ENCODE measurements at places on chromosomes 13 and 19.

- peak; percentile 47 for DNase-seq
Observed at GRCh38 chr13:50387051-50387581, 371.9 kb downstream of the KCNRG start.

DNA sequence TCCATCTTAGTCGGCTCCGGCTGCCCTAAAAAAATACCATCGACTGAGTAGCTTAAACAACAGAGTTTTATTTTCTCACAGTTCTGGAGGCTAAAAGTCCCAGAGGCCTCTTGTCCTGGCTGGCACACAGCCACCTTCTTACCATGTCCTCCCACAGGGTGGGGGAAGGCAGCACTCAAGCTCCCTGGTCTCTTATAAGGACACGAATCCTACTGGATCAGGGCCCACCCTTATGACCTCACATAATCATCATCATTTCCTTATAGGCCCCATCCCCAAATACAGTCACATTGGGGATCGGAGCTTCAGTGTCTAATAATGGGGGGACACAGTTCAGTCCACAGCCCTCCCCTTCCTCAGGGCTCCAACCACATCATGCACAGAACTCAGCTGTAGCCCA, 2.6 kb upstream of the TUBA3C start:
- DNase-seq = no peak

DNA sequence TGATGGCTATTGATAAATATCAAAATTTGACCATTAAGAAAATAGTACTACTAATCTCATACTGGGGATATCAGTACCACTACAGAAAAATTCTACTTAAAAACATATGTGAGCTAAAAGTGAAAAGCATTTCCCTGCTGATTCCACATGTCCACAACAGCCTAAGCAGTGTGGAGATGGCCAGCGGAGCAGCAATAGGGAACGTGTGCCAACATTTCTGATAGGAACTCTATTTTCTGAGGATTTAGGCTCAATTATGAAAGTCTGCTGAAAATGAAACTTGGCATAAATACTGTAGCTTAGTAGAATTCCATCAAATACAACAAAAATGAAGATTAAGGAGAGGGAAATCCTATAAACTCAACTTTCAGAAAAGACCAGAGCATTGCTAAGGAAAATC, 311.6 kb downstream of the ENOX1 start:
- DNase-seq = no peak

GRCh38 chr19:33503433-33504057, 18.0 kb downstream of the PEPD start:
- DNase-seq = no peak

DNA sequence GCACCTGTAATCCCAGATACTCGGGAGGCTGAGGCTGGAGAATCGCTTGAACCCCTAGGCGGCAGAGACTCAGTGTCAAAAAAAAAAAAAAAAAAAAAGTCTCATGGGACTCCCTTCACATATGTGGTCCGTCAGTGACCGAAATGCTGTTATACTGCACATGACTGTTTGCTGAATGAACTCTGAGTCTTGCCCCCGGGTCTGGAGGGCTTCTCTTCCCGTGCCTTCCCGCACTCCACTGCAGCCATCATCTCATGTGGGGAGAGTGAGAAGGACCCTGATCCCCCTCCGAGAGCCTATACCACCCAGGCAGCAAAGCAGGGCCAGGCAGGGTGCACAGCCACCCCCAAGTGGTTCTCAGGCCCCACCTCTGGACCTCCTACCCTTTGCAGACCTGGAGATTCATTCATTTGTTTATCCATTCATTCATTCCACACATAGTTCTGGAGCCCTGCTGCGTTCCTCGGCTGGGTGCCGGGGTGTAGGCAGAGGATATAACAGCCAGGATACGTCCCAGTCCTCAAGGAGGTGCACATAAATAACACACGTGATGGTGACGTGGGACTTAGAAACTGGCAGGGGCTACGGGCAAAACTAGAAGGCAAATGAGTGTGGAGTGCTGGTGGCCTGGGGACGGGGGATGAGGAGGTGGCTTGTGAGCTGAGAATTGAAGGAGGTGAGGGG, 14.2 kb downstream of the NDUFA11 start:
- no peak for DNase-seq

GRCh38 chr19:10126213-10126639, 6.5 kb upstream of the EIF3G start:
- no peak for DNase-seq

DNA sequence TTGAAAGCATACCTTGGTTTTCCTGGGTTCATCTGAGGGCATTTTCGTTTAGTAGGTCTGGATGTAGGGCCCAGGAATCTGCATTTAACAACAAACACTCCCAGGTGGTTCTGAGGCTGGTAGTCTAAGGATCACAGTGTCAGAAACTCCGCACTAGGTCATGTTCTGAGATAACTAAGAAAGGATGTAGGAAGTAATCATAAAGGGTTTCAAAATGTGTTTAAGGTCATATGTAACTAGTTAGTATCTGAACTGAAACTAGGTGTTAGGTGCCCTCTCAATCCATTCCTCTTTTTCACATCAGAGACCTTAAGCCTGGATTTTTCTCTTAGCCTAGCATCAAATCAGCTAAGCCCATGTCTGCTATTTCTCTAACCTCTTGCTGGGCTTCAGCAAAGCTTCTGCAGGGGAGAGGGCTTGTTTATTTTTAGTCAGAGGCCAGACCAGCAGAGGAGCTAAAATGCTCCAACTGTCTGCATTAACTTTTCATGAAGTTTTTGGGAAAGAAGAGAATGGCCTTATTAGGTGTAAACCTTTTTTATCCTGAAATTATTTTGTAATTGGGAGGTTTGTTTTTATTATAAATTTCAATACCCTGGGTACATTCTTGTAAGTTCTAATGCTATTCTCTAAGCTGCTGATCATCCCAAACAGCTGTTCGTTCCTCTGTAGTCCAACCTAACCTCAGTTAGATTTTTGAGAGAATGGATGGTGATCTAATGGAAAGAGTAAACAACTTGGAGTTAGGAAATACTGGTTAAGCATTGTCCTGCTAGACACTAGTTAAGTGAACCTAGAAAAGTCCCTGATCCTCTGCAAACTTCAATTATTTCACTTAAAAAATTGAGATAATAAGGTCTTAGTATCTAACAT, 262.8 kb upstream of the RFC3 start:
- no peak for DNase-seq

GRCh38 chr13:39526499-39526898, 76.5 kb downstream of the LHFPL6 start:
- DNase-seq = no peak

DNA sequence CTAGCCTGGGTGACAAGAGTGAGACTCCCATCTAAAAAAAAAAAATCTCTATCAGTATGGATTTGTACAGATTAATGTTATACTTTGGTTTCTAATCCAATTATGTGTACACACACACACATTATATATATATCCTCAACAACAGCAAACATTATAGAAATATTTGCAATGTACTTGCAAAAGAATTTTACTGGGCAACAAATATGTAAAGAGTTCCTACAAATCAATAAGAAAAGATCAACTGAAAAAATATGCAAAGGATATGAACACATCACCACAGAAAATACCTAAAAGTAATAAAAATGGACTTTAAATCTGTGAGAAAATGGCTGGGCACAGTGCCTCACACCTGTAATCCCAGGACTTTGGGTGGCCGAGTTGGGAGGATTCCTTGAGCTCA, 40.9 kb upstream of the NFIC start:
- no peak for DNase-seq

DNA sequence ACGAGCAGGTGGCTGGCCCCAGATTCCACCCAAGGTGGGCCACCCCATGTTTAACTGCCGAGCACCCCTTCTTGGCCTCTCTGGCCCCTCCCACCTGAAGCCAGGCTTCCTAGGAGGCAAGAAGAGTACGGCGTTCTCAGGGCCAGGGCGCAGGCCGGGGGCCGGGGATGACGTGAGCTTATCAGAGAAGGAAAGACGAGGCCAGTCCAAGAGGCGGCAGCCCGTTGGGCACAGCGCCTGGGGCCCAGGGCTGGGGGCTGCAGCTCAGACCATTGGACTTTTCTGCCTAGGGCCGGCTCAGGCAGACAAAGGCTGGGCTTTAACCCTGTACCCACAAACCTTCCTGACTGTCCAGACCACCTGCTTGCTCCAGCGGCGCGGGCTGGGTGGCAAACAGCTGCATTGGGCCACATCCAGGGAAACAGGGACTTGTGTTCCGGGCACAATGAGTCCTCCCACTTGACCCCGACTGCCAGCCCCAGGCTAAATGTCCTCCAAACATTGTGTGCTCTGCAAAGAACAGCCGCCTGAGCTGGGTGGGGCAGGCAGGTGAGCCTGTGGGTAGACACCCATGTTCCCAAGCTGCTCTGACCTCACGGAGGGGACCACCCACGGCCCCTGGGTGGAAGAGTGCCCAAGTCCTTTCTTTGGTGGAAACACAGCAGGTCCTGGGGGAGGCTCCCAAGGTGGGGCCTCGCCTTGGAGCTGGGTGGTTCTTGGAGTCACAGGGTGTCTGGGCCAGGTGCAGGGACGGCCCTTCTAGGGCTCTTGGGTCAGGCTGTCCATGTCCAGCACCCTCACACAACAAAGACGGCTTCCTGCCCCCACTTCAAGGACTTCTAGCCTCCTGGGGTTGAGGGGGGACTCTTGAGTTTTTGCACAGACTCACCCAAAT, 21.9 kb downstream of the COMP start:
- DNase-seq = no peak

DNA sequence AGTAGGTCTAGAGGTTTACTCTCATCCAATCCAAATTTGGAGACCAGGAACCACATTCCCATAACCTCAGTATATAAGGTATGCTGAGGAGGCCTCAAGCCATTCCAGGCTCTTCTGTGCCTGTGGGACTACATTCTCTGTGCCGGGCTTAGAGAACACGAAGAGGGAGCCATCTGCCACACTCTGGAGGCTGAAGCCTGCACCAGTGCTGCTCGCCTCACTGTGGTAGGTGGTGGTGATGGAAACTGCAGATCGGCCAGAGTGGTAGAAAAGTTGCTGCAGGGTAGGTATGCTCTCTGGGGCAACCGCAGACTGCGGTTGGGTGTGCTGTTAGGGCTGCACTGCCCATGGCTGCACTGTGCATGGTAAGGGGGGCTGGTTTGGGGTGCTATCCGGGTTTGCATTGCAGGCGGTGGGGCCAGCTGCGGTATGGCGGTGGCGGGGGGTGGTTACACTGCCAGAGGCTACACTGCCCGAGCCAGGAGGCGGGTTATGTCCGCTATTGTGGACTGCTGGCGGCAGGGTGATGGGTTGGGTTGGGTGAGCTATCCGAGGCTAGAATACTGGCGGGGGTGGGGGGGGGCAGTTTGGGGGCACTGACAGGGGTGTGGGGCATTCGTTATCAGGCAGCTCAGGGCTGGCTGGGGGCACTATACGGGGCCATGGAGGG, 145.0 kb downstream of the TNFRSF19 start:
- DNase-seq = no peak

GRCh38 chr13:93307136-93307535, 80.5 kb downstream of the GPC6 start:
- DNase-seq = no peak

- no peak for DNase-seq
Observed at GRCh38 chr19:55041627-55042343, 3.7 kb upstream of the GP6 start.

- DNase-seq = peak; percentile 87
Observed at GRCh38 chr19:18204394-18205199, 755 bp upstream of the RAB3A start.

- DNase-seq = no peak
Observed at GRCh38 chr13:46639033-46639981, 86.3 kb downstream of the LRCH1 start.

DNA sequence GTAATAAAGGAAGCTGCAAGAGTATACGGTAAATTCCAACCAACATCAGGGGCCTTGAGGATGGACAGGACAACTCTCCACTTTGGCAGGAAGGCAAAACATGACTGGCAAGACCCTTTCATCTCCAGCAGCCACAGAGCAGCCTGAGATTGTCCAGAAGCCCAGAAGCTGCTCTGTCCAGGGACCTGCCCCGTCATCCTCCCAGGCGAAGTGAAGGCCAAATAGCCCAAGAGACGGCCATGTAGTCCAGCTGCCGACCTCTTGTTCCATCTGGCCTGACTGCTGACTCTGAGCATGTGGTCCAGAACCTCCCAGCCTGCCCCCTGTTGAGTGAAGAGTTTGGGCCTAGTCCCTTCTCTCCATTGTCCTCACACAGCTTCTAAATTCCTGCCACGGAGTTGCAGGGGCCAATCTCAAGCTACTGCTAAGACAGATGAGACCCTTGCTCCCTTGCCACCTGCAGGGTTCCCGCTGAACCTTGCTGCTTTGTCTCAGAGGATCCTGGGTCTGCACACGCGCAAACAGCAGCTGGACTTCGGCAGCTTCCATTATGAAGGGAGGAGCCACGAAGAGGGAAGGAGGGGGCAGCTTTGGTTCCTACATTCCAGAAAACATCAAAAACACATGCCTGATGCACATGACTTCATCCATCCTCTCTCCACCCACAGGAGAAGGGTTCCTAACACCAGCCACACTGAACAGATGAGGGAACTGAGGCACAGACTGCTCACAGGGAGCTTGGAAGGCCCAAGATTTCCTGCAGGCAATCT, 196.9 kb downstream of the KATNAL1 start:
- DNase-seq = no peak

DNA sequence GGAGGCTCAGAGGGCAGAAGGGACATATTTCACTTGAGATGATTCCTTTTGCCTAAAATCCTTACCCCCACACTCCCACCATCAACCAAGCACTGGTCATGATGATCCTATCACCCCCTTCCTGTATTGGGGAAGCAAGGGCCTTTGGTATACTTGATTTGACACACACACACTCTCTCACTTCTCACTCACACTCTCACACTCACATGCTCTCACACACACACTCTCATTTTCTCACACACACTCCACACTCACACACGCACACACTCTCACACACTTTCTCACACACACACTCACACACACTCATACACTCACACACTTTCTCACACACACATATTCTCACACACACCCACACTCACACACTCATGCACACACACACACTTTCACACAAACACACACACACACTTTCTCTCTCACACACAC, 8.6 kb downstream of the RGCC start:
- DNase-seq = no peak

- no peak for DNase-seq
Observed at GRCh38 chr13:73717632-73718031, 416.6 kb downstream of the KLF12 start.

DNA sequence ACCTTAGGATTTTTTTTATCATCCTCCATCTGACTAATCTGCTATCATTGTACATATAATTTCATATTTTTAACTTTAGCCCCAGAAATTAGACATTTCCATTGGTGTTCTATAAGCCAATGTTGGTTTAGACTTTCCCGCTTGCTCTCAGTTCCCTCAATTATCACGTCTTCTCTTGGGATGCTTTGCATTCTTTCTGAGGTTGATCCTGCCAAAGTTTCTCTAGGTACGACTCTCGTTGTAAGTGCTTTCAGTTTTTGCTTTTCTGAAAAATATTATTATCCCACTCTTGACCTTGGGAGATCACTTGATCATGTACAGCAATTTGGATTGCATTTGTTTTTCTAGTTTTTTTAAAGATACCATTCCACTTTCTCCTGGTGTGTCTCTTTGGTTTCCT, 270.2 kb downstream of the IRS2 start:
- no peak for DNase-seq

DNA sequence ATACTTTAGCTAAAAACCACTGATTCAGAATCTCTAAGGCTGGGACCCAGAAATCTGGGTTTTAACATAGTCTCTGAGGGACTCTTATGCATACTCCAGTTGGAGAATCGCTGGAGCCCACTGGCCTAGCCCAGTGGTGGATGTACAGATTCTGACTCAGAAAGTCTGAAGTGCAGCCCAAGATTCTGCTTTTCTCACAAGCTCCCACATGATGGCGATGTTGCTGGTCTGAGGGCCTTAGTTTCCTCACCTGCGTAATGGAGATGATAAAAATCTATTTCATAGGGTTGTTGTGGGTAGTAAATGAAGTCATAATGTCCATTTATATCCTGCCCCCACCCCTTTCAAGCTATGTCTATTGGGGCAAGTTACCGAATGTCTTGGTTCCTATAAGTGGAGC, 7.7 kb upstream of the CDADC1 start:
- DNase-seq = no peak
